ENCODE measurements at places on chromosomes 6 and 20.

DNA sequence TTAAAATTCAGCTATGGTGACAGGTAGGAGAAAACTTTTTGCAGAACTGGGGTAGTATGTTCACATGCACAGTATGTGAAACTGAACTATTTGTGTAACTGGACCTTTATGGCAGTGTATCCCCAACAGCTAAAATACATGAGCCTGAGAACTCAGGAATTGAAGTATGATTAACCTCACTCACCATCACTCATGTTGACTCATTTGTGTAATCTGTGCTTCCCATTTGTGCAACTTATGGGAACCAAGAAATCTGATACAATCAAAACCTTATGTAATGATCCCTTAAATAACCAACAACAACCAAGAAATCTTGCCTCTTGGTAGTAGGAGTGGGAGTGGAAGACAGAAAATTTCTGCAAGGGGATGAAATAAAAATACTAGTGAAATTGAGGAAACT lies 674.9 kb downstream of the HDGFL1 start:
- peak; percentile 23 for DNase-seq

DNA sequence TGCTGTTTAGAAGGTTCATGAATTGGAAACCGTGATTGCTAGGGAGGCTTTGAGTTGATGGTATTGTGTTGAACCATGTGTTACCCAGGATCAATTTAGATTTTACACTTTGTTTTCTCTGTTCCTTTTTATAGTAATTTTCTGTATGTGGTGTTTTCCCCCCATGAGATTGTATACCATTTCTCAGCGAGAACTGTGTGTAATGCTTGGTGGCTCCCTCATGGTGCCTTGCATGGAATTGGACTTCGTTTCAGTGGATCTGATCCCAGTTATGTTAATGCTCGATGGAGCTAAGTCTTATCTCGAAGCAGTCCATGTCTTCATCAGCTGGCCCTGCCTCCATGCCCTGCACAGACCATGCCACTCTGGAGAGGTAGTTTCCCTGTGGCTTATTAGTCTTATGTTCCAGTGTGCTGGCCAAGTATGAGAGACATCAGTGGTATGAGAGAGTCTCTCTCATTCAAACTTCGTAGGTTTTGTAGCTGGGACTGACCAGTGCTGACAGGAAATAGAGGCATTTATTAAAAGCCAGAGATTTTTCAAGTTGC lies 18.7 kb downstream of the PTPN1 start:
- no peak for DNase-seq

DNA sequence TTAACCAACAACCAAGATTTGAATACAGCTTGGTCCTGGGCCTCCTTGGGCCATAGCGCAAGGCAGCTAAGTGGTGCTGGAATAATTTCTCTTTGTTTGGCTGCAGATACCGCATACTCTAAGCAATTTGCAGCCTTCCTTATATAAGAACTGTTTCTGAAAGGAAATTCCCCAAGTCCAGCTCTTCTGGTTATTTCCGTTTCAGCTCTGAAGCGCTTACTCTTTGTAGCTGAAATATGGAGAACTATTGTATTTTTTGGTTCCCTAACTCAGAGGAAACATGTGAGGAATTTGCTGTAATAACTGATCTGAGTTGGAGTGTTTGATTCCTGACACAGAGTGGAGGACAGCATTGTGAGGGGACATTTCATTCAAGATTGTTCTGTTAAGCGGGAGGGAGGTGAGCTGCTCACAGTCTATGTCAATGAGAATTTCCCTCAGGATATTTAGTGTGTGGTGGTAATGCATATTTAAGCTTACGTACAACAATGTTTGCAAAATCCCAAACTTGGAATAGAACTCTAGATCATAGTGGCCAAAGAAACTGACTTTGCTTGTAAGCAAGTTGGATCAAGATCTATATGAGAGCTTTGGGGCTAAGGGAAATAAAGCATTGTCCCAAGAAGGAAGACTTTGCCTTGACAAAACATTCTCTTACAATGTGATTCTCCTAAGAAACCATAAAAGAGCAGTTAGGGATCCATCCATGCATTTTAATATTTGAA lies 576.6 kb upstream of the FLRT3 start:
- DNase-seq = no peak

GRCh38 chr20:43465625-43465943 lies 7.9 kb downstream of the SRSF6 start:
- DNase-seq = no peak

- peak; percentile 7 for DNase-seq
Measured at GRCh38 chr6:13538084-13538483, 36.3 kb upstream of the SIRT5 start.
